Gastroesophageal sphincter (tissue), 4 donors: ENCODE measurements at places on chromosomes 1 and 21.

DNA sequence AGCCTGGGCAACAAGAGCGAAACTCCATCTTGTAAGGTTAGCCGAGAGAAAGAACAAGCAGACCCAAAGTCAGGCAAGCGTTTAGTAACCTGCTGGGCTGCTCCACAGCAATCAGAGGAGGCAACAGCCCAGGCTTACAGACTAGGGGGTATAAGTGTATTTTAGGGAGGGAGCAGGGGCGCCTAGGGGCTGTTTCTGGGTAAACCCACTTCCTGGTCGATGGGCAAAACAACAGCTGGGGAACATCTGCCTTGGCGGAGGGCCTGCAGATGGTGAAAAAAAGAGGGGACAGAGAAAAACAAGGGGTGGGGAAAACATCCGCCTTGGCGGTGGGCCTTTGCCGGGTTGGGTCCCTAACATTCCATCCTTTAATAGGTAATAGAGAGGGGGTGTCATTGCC is 5.2 kb downstream of the TAS1R1 start:
- peaks cover 1% of the 10 kb centered on the region for H3K27me3 ChIP-seq
- no peak for ATAC-seq
- H3K4me3 ChIP-seq: no peak overlapping the region
- no peak overlapping the region for H3K27ac ChIP-seq
- peaks cover under 1% of the 10 kb centered on the region for H3K4me1 ChIP-seq

DNA sequence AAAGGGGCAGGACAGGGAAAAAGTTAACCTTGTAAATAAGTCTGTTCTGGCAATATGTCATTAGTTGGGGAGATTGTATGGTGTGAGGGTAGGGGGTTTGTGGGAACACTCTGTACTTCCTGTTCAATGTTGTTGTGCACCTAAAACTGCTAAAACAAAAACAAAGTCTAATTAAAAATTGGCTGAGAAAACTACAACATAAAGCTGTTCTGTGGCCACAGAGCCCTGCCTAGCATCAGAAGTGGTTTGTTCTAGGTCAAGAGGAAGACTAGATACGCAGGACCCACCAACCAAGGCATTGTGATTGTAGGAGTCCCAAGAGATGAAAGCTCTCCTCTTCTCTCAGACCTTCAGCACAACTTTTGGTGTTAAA is 81.0 kb upstream of the LRRC8D start:
- H3K4me1 ChIP-seq: peaks cover 3% of the 10 kb centered on the region
- ATAC-seq: no peak
- no peaks in the 10 kb centered on the region for H3K27me3 ChIP-seq

GRCh38 chr1:6475381-6476133 is 9.6 kb upstream of the TNFRSF25 start:
- no peaks in the 10 kb centered on the region for H3K36me3 ChIP-seq
- H3K27me3 ChIP-seq: no peaks in the 10 kb centered on the region
- no peak for ATAC-seq
- no peaks in the 10 kb centered on the region for H3K4me1 ChIP-seq
- no peak overlapping the region for H3K27ac ChIP-seq
- H3K4me3 ChIP-seq: no peak overlapping the region

DNA sequence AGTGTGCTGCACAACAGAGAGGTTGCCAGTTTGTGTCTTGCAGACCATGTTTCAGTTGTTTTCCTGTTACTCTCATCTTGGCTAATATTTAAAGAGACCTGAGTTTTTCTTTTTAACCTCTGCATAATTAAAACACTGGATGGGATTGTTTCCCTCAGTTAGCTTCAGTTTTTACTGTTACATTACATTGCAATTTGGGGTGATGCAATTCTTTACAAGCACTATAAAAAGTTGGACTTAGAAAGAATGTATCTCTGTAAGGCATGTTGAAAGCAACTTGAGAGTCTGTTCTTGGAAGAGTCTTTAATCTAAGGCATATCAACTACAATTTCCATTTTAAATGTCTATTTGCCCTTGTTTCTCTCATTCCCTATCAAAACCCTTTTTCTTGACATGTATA is 99.1 kb downstream of the DNM3 start:
- H3K4me1 ChIP-seq: no peaks in the 10 kb centered on the region
- no peaks in the 10 kb centered on the region for H3K36me3 ChIP-seq
- H3K27ac ChIP-seq: no peak overlapping the region
- no peak for ATAC-seq
- H3K27me3 ChIP-seq: no peaks in the 10 kb centered on the region

GRCh38 chr1:26153966-26154532 is 4.8 kb upstream of the FAM110D start:
- H3K4me1 ChIP-seq: no peaks in the 10 kb centered on the region
- H3K27ac ChIP-seq: no peak overlapping the region
- H3K36me3 ChIP-seq: no peaks in the 10 kb centered on the region
- ATAC-seq: no peak
- H3K27me3 ChIP-seq: peaks cover 68% of the 10 kb centered on the region
